ENCODE measurements at places on chromosomes 11 and 22.

- no peak for DNase-seq
Measured at GRCh38 chr22:32625985-32626384, 151.4 kb downstream of the FBXO7 start.

- DNase-seq: no peak
Measured at GRCh38 chr11:44809283-44809682, 82.5 kb downstream of the TSPAN18 start.

GRCh38 chr22:26722159-26722558 lies 64.8 kb downstream of the MIAT start:
- DNase-seq: no peak

DNA sequence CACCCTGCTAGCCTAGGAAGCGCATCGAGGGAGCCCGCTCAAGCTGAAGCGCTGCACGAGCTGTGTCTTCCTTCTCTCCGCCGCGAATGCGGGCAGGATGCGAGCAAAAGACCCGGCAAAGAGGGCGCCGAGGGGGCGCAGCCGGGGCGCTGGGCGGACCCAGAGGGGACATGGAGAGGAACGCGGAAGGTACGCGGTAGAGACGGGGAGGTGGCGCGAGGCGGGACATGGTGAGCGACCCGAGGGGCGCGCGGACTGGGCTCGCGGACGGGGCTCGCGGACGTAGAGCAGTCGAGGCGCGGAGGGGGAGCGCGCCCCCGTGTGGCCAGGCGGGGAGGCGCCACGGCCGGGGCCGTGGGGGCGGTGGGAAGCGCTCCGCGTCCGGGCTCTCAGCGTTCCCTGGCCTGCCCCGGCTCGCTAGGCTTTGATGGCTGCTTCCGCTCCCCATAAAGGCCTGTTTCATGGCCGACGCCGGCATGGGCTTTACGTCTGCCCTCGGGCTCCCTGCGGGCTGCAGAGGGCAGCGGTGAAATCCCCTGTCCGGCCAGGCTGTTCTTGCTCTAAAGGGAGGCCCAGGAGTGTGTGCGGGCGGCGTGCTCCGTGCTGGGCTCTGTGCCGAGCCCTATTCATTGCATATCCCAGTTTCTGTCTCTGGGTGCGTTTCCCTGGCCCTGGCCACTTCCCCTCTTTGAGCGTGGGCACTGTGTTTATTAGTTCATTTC lies 31.2 kb upstream of the TRIM29 start:
- DNase-seq: peak; percentile 29

DNA sequence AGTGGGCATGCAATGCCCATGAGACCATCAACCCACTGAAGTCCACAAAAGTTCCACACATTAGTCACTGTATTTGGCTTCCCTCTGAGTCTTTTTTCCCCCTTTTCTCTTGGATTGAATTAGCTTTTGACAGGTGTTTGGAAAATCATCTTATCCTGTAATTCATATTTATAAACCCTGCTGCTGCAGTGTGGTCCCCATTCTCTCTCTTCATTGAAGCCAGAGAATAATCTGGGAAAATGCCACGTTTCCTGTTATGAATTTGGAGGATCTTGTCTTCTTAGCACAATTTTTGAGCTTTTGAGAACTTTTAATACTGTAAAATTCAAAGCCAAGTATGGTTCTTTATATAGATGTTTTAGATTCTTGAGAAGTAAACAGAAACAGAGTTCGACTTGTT lies 84.8 kb downstream of the UVRAG start:
- DNase-seq: no peak

DNA sequence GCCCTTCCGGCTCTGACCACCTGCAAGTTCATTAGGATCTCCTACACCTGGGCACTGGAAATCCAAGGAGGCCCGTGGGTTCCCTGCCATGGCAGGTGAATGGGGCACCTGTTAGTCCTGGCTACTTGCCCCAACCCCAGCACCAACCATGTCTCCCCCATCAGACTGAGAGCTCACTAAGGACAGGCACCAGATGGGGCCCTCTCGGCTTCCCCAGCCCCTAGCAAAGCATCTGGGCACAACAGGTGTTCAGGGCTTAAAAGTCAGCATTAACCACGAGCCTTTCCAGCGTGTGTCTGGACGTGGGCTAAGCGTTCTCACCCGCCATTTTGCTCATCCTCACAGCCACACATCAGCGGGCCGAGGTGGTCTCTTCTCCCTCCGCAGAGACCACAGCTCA lies 2.2 kb downstream of the SULT4A1 start:
- no peak for DNase-seq

GRCh38 chr22:49044091-49044490 lies 783.6 kb downstream of the BRD1 start:
- DNase-seq: no peak

GRCh38 chr11:441418-442274 lies at the start of gene ANO9:
ANO9 (minus strand) TSS chr11:442011; CDS start chr11:441926, 85 bp downstream.
- no peak for DNase-seq

DNA sequence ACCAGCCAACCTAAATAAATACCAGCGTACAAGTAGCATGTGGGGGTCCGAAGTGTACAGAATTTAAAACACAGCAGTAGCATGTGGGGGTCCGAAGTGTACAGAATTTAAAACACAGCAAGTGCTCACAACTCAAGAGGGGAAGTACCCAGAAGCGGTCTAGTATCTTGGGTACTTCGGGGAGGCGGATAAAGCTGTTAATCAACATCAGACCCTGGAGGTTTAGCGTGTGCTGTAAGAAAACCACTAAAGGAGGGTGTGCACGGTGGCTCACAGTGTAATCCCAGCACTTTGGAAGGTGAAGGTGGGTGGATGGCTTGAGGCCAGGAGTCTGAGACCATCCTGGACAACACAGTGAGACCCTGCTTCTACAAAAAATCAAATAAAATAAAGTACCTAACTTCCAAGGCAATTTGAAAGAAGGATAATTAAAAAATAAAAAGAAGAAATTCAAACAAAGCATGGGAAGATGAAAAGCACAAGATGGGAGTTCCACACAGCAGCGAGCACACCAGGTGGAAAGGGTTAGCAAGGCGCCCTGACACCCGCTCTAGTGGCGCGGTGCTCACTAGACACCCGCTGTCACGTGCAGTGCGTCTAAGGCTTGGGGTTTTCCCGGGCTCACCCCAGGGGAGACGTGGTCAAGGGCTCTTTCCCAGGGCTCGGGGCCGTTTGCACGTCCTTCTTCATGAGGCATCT lies 35.0 kb upstream of the MOB2 start:
- no peak for DNase-seq

GRCh38 chr11:132334769-132335280 lies 964.4 kb downstream of the NTM start:
- DNase-seq: no peak

- no peak for DNase-seq
Measured at GRCh38 chr11:92707665-92708064, 261.8 kb upstream of the MTNR1B start.

- no peak for DNase-seq
Measured at GRCh38 chr22:48744283-48744641, 1083.4 kb downstream of the BRD1 start.

GRCh38 chr11:86805873-86806310 lies 5.5 kb downstream of the PRSS23 start:
- DNase-seq: no peak

GRCh38 chr11:120200677-120201076 lies 10.2 kb upstream of the OAF start:
- DNase-seq: no peak

DNA sequence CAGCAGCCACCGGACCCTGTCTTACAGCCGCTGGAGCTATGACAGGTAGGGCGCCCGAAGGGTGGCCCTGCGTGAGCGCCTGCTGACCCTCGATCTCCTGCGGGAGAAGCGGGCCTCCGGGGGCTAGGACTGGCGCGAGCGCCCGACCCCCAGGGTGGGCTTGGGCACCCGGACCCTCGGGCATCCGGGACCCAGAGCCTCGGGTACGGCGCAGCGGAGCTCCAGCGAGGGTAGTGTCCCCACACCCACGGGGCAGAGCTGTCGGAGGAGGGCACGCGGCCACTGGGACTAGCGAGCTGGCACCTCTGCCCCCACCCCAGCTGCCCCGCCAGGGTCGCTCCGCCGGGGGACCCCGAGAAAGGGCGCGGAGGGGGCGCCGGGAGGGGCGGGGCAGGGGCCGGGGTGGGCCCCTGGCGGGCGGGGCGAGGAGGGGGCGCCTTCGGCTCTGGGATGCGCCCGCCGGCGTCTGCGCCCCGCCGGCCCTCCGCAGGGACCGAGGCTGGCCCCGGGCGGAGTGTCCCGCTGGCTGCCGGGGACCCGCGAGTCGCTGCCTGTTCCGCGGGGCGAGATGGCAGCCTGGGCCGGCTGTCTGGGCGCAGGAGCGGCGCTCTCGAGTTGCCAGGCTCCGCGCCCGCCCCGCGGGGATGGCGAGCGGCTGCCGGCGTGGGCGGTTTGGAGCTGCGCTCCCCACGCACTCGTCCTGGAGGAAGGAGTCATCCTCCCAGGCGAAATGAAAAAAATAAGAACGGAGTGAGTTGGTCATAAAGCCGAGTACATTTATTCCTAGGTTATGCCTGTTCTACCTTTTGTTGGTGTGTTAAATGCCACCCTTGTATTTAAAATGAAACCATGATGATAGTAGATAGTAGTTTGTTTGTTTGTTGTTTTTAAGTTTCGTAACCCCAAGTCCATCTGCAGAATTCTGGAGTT lies 32.4 kb downstream of the EIF3F start:
- no peak for DNase-seq

- DNase-seq: no peak
Measured at GRCh38 chr11:17748044-17748443, 13.5 kb downstream of the KCNC1 start.
